ENCODE measurements at places on chromosomes 13 and 19.

GRCh38 chr19:4951656-4952055 is 17.3 kb upstream of the KDM4B start:
- no peak for DNase-seq

DNA sequence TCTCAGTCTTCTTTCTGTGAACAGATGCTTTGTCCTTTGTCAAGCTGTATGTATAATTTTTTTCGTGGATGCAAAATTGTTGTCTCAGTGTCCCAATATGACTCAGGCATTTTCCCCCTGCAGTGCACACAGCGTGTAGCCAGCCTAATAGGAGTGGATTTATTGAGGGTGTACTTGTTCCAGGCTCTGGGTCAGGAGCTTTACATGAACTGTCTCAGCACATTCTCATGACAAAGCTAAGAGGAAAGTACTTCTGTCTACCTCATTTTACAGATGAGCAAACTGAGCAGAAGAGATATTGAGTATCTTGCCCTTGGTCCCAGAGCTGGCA is 50.8 kb downstream of the STK24 start:
- DNase-seq: no peak

GRCh38 chr19:33902395-33902794 is 105.7 kb downstream of the KCTD15 start:
- no peak for DNase-seq

GRCh38 chr19:3277649-3278048 is 53.2 kb downstream of the CELF5 start:
- DNase-seq: no peak

- no peak for DNase-seq
These were observed 89.4 kb downstream of the COL4A2 start for GRCh38 chr13:110396476-110396875.

GRCh38 chr13:46662690-46663089 is 109.7 kb downstream of the LRCH1 start:
- DNase-seq: no peak
